ENCODE measurements at places on chromosomes 3 and 15.

DNA sequence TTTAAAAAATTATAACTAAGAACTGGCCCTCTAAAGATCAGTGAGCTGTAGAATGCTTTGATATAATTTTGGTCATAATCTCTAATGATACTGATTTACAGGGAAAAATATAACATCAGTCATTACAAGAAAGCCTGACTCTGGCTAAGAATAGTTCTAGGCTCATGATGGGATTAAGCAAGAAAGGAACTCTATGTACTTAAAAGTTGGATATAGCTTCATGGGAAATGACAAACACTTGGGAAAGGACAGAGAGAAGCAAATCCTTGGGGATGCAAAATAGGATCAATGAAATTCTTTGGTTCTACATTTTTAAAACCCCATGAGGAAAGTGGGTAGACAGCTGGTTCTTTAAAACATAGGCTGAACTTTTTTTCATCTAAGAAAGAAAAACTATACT is 472.7 kb upstream of the NR2F2 start:
- no peak for DNase-seq

GRCh38 chr3:173066044-173067004 is 74.7 kb downstream of the SPATA16 start:
- DNase-seq, result no peak

DNA sequence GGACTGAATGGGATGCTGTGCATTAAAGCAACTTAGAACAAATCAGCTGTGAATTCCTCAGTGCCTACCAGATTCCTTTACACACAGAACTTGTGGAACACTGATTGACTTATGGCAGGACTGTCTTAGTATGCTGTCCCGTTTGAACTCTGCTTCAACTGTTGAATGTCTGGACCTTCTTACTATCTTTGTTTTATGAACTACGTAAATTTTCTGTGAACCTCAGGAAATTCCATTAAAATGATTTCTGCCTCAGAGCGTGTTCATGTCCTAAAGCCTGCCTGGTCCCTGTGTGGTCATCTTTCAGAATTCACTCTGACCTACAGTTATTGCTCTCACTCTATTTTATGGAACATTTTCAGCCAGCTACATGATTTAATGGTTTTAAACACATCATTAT is 29.4 kb upstream of the FBN1 start:
- DNase-seq, result no peak

GRCh38 chr3:98333989-98334606 is 19.6 kb upstream of the OR5K4 start:
- DNase-seq, result no peak

- DNase-seq, result no peak
Measured at GRCh38 chr3:167840247-167840646, 104.7 kb downstream of the SERPINI1 start.

DNA sequence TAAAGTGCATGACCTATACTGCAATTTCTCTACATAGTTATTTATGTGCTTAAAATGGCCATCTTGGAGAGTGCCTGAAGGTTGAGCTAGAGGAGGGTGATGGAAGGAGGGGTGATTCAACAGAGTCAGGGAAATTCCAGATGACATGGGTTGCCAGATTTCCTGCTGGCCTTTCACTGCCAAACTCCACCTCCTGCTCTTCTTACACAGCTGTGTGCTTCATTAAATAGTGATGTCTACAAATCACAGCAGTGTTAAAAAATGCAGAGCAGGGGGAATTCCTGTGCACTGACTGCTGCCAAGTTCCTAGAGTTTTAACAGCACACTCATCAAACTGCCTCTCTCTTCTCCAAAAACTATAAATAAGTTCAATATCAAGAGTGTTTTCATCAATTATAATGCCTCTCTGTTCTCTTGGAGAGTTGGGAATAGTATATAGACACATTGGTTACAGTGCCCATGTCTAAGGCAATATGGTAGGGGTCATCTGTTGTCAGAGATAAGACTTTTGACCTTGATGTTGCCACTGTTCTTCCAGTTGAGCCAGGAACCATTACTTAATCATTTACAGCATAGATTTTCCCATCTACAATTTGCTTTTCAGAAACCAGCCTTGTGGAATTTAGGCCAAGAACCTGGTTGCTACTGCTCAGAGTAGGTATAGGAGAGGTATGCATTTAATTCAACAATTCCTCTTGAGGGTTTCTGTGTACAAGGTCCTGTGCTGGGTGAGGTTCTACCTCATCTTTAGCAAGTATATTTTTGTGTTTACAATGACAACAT is 79.6 kb downstream of the TP63 start:
- no peak for DNase-seq

GRCh38 chr15:31488437-31489204 is 162.0 kb downstream of the KLF13 start:
- peak; percentile 37 for DNase-seq

DNA sequence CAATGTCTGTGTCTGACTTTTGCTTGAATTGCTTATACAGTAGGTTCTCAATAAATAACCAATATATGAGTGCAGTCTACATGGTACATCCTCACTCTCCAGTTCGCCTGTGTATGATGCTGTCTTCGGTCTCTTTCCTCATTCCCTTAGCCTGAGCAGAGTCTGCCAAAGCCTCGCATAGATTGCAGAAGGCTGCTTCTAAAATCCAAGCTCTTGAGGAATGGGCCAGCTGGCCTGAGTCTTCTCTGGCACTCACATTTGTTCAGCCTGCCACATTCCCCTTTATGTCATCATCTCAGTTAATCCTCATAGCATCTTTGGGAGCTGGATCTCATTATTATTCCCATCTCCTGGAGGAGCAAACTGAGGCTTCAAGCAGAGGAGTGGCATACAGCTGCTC is 27.2 kb upstream of the ADAMTS7 start:
- no peak for DNase-seq

DNA sequence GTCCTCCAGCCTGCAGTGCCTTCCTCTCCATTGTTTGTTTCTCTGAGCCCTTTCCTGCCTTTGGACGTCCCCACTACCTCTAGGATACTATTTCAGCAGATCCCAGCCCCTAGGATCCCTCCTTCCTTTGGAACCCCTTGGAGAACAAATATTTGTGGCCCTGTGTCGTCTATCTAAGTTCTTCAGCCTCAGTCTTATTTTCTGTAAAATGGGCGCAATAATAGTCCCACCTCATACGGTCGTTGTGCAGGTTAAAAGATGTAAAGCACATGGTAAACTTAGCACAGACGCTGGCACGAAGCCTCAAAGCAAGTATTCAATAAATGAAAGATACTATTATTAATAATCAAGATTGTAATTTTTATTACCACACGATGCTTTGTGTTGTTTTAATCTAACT is 122.0 kb downstream of the SV2B start:
- DNase-seq, result no peak

GRCh38 chr15:31474059-31474868 is 147.6 kb downstream of the KLF13 start:
- peak; percentile 42 for DNase-seq

DNA sequence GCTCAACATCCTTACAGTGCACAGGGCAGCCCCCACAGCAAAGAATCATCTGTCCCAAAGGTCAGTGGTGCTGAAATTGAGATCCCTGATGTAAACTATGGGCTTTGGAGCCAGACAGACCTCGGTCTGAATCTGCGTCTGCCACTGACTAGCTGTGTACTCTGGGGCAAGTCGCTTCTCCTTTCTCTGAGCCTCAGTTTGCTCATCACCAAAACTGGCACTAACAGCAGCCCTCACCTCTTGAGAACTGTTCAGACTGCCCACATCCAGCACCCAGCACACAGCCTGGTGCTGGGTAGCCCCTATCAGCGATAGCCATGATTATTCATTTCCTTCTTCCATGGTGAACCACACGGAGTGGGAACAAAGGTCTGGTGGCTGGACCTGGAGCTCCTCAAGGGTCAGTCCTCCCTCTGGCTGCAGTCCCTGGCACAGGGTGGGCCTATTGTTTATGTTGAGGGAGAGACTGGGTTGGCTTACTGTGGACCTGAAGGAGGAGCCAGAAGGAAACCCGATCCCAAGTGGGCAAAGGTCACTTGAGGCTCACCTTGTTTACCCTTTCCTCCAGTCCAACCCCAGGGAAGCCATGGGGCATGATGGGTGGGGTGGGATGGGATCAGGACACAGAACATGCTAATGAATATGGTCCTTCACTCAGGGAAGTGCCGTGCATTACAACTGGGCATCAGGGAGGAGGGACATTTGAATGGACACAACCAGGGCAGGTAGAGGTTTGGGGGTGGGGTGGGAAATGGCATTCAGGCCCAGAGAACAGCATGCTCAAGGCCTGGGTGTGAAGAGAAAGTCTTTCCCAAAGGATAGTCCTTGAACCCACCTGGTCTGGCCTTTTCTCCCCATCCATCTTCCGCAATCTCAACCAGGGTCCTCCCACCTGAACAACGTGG is 1.6 kb upstream of the PRKCD start:
- no peak for DNase-seq

DNA sequence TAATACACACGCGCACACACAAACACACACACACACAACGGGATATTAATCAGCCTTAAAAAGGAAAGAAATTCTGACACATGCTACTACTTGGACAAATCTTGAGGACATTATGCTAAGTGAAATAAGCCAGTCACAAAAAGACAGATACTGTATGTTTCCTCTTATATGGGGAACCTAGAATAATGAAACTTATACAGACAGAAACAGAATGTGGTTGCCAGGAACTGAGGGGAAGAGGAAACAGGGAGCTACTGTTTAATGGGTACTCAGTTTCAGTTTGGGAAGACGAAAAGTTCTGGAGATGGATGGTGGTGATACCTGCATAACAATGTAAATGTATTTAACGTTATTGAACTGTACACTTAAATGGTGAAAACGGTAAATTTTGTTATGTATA is 20.2 kb downstream of the ICE2 start:
- no peak for DNase-seq

DNA sequence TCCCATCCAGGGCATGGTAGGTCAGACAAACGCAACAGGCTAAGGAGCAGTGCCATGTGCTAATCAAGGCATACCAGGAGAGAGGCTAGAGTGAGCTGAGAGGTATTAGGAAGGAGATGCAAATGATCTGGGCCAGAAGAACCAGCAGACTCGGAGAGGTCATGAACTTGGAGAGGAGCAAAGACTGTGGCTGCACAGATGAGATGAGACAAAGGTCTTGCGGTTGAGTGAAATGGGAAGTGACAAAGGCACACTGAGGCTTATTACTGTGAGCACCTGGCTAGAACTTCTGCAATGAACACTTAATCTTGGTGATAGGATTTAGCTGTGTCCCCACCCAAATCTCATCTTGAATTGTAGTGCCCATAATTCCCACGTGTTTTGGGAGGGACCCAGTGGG is 380.2 kb downstream of the ULK4 start:
- peak; percentile 49 for DNase-seq

GRCh38 chr3:137264071-137264820 is 306.5 kb downstream of the IL20RB start:
- no peak for DNase-seq

DNA sequence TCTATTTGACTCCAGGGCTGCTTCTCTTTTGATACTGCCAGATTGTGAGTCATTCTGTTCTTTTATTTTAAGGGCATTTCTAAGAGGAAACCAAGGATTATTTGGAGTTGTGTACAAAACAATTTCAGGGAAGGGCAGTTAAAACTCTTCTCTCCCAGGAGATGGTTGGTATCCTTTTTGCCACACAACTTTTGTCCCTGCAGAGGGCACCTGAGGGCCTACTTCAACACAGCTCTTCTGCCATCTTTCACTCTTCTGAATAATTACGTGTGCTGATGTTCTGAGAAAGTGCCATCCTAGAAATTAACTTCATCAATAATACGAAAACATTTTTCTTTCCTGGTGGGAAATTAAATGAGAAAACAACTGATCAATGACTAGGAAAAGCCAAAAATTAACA is 75.7 kb upstream of the GADL1 start:
- no peak for DNase-seq

- DNase-seq, result no peak
Measured at GRCh38 chr3:190384309-190384756, 3.6 kb upstream of the CLDN16 start.

DNA sequence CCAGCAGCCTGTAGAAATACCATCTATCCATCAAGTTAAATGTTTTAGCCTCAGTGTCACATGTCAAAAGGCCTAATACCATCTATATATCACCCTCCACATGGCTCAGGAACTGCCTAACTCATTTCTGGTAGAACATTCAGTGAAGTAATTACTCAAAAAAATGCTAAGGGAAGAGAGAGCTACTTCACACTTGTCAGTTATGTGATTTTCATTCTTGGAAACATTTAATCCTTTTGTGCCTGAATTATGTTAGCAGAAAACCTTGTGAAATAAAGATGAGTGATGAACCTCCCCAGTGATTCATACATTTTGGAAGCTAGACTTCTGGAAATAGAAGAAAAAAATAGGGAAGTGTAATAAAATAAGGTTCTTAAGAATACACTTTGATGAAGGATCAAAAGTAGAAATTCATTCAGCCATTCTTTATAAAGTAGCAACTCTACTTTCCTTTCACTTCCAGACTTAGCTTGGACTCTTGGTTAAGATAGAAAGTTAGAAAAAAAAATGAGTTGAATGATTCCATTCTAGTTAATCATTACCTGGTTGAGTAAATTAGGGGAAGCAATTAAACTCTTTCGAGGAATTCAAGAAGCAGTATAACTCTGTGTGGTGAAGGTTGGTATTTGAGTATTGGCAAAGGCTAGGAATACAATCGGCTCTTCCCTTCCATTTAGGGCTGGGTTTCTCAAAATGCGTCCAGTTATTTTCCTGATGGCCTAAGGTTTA is 3.6 kb downstream of the OTOL1 start:
- DNase-seq, result no peak

DNA sequence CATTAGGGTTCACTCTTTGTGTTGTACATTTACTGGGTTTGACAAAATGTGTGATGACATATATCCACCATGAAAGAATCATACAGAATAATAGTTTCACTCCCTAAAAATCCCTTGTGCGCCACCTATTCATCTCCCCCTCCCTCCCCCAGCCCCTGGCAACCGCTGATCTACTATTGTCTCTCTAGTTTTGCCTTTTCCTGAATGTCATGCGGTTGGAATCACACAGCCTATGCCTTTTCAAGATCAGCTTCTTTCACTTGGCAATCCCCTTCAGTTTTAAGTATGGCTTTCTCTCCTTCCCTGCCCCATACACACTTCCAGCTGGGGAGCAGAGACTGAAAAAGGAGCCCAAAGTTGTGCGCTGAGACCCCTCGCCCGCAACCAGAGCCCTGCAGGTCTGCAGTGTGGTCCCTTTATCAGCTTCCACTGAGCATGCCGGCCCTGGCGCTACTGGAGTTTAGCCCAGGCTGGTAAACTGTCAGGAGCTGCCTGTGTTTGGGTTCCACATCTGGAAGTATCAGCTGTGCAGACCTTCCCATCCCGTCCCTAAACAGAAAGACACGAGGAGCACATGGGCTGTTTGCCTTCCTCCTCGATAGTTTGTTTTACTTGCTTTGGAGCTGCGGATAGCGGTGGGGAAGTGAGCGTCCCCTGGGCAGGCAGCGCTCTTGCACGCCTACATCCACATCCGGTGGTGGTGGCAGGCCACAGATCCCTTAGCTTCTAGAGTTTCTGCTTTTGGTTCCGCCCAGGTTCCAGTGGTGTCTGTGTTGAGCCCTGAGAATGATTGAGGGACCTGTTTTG is 12.3 kb downstream of the BOC start:
- DNase-seq, result peak; percentile 57

GRCh38 chr15:43144512-43144911 is 11.1 kb downstream of the TMEM62 start:
- DNase-seq, result no peak

DNA sequence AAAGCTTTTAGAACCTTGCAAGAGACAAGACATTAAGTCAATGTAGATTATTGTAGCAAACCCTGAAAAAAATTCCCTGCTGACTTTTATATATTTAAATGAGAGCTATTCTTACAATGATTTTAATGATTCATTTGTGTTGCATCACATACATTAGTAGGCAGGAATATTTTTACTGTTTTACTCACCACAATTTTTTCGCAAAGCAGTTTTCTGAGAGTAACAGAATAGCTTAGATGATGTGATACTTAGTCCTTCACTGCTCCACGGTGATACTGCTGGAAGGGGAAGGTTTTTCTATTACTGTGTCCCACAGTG is 43.9 kb upstream of the CLRN1 start:
- DNase-seq, result no peak
